ENCODE measurements at places on chromosomes 3 and 15.

- no peak for DNase-seq
Observed at GRCh38 chr3:99439892-99440291, 198.5 kb upstream of the COL8A1 start.

DNA sequence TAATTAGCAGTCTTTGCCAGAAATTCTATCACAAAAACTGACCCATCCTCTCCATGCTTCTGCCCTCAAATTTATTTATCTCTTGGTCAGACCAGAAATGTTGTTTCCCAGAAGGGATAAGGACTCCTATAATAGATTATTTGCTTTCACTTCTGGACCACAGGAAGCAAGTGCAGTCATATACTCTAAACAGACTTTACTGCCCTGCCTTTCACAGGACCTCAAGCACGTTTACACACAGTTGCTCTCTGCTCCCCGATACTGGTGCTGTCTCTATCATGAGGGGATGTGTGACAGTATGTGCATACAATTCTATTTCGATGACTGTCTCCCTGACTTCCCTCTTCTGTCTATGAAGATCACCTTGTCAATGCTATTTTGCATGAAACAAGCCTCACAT lies 205.5 kb upstream of the TGFBR2 start:
- no peak for DNase-seq

GRCh38 chr3:149662240-149662887 lies 4.5 kb upstream of the WWTR1 start:
- DNase-seq = no peak

DNA sequence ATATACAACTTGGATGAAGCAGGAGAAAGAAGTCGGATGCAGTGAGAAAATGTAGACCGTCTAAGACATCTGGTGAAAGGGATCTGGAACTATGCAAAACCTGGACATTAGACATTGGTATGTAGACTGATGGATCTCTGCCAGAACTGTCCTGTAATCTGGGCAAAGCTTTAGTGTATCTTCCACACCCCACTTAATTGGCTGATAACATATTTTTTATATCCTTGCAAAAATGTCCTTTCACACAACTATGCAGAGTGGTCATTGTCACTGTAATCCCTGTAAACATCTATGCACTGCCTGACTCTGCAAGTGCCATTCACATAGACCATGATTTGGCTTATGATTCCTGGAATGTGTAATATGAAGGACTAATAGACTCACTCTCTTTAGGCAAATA lies 163.1 kb downstream of the TUSC7 start:
- DNase-seq = no peak

DNA sequence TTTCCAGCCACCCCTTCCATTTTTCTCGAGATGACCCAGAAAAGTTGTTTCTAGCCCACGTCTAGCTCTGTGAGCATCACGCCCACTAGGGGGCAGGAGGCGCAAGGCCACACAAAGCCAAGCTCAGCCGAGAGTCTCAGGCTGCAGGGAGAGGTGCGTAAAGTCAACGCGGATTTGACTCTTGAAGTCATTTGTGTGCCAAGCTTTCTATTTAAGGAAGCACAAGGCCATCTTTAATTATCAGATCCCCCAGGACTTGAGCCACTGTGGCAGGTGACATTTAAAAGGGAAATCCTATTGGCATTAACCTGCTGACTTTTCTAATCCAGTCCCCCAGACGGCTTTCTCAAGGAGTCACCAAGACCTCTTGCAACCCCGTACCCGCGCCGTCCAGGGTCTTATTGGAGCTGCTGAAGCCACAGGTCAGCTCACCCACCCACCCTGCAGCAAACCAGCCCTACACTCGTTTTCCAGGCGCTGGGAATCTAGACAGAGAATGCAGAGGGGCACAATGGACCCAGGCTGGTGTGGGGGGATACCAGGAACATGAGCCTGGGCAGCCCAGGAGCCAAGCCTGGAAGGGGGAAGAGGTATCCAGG lies 62.1 kb downstream of the CAPN7 start:
- peak; percentile 81 for DNase-seq

GRCh38 chr15:100914876-100915275 lies 4.3 kb upstream of the LRRK1 start:
- no peak for DNase-seq

DNA sequence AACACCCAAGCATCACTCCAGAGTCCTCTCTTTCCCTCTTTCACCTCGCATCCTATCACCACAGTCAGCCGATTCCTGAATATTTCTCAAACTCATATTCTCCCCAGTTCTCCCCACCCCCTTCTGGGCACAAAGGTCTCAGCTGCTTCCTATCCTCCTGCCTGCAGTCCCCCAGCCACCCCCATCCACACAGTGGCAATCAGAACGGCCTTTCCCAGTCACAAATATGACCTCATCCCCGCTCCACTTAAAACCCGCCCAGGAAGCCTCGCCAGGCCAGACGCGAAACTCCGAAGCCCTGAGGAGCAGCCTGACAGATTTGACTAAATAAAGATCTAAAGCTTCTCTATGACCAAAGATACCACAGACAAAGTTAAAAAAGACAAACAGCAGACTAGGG lies 49.9 kb upstream of the LINGO1 start:
- DNase-seq = no peak

DNA sequence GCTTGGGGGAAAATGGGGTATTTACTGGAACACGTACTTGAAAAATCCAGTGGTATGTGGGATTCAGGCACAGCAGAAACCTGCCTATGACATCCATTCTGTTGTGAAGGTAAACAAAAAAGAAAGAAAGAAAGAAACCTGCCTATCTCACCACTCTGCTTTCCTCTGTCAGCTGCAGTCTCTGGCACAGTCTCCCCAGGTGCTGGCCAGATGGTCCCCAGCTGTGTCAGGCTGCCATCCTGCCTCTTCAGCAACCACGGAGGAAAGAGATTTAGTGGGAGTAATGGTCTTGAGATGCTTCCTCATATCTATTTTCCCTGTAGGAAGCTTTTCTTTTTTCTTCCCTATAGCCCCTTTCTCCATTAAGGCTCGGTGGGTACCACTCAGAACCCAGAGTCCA lies 2.5 kb upstream of the PXYLP1 start:
- DNase-seq = no peak

GRCh38 chr3:133874761-133875438 lies 20.8 kb downstream of the RAB6B start:
- no peak for DNase-seq

DNA sequence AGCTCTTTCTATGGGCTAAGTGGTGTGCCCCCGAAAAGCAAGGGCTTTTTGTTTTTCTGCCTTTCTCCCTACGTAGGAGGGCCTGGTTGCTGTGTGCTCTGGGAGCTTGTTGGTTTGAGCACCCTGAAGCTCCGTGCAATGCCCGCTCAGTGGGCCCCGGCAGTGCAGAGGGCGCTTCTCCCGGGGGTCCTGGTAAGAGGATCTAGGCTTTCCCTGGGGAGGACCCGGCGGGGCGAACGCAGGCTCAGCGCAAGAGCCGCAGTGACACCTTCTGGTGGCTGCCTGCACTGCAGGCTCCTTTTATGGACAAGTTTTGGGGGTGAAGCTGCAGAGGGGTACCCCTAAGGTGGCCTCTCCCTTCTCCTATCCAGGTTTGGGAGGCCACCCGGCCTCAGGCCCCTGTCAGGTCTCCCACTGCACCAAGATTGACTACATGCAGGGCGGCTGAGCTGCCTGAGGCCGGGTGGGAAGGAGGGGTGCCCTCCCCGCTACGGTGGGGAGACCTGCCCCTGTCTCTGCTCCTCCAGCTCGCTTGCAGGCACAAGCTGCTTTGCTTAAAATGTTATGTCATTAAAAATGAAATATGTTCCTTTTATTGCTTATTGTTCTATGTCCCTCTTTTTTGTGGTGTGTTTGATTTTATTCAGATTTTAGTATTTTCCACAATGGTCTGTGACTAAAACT lies 387.9 kb downstream of the GABRG3 start:
- DNase-seq = no peak

DNA sequence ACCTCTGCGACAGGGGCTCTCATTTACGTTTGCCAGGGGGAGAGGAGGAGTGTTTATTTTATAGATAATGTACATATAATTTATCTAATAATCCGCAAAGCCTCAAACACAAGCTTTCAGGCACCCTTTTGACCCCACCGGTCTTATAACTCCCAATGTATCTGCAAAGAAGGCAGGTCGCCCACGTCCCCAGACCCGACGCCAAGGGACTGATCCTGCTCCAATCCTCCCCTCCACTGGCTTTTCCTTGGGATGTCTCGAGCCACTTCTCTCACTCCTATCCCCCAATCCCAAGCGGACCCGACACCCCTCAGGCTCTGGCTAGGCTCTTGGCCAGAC lies 452 bp downstream of the DCP1A start:
- no peak for DNase-seq

All from activated naive CD4-positive, alpha-beta T cell (primary cell).